ENCODE measurements at places on chromosomes 3 and 15. TPM values are rescaled to one million over a fixed set of nuclear protein-coding genes. Genes with fewer than 3 reads are reported as not detected.

DNA sequence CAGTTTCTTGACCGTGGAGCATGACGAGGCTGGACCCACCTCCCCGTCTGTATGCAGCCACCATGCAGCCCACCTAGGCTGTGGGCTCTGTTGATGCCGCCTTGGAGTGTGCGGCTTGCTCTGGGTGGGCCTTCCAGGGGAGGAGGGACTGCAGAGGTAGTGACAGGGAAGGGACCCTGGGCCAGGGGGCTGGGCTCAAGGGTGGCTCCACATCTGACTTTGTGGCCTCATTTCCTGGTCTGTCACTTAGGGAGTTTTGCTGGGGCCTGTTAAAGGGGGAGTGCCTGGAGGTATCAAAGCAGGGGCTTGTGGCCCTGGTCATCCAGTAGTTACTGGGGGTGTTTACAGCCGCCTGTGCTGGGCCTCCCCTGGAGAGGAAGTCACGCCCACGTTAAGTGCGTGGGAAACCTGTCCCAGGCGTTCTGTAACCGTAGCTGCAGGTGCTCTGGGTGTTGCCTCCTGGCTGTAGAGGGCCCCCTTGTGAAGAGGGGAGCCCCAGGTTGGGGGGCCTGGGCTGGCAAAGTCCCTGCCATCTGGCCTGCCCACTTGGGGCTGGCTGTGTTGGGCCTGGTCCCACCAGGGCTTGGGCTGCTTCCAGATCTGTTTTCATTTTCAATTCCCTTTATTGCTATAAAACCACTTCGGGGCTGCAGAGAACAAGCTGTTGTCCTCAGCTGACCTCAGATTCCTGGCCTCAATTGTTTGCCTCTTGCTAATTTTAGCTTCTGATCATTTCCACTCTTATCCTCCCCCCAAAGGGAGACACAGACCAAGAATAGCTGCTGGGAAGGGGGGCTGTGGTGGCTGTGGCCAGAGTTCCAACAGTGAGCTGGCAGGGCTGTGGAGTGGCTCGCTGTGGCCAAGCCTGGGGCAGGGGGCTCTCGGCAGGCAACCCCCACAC lies 26.5 kb downstream of the KLF13 start:
- no peak for DNase-seq

DNA sequence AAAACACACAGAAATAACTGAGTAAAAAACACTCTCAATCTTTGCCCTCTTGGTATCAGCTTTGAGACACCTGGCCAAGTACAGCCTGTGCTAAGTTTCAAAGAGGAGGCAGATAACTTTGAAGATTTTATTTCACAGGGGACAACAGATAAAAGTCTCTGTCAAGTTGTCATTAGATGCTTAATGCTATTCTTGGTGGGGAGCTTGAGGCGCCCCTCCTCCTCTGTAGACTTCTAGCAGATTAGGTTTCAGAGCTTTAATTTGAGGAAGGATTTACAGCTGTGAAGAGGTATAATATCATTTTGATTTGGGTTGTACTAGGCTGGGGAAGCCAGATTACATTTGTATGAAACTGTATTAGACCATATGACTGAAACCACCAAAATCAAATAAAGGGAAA lies 620.3 kb downstream of the FHIT start:
- no peak for DNase-seq

GRCh38 chr15:30041868-30042267 lies 40.9 kb upstream of the GOLGA8J start:
- no peak for DNase-seq

MUC13 gene
- polyA plus RNA-seq = not detected

- DNase-seq = no peak
Observed at GRCh38 chr3:4864503-4864902, 114.7 kb upstream of the BHLHE40 start.

- no peak for DNase-seq
Observed at GRCh38 chr15:48052946-48053345, 67.8 kb upstream of the SLC24A5 start.

ROPN1 gene
- polyA plus RNA-seq = 0.12 TPM

GRCh38 chr3:94481226-94481898 lies 418.5 kb downstream of the NSUN3 start:
- DNase-seq = no peak

- no peak for DNase-seq
Observed at GRCh38 chr3:35733341-35733740, 94.0 kb downstream of the ARPP21 start.

GRCh38 chr3:9727041-9727595 lies 4.4 kb upstream of the BRPF1 start:
- DNase-seq = no peak

DNA sequence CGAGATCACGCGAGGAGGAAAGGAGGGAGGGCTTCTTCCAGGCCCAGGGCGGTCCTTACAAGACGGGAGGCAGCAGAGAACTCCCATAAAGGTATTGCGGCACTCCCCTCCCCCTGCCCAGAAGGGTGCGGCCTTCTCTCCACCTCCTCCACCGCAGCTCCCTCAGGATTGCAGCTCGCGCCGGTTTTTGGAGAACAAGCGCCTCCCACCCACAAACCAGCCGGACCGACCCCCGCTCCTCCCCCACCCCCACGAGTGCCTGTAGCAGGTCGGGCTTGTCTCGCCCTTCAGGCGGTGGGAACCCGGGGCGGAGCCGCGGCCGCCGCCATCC lies 1.1 kb upstream of the SETD5 start:
- DNase-seq = no peak

MITF gene
- polyA plus RNA-seq = 37.7 TPM

CPN2 gene
- polyA plus RNA-seq = 0.19 TPM

- no peak for DNase-seq
Observed at GRCh38 chr3:181615666-181616065, 96.1 kb upstream of the SOX2 start.

SLC27A2 gene
- 38.5 TPM for polyA plus RNA-seq

DNA sequence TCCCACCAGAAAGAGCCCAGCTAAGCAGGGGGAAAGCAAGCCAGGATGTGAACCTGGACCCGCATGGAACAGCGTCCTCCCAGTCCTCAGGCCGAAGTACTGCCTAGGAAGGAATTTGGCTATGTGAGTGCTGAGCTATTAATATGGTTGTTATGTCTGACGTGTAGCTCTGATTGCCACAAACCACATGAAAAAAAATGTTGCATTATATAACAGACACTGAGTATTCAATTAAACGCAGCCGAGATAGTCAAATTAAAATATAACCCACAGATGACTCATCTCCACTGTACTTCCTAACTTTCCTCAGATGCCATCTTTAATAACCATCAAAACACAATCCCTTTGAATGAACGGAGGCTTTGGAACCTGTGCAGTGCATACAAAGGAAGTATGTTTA lies 111.1 kb downstream of the GABRB3 start:
- no peak for DNase-seq

NR1I2 gene
- 0.92 TPM for polyA plus RNA-seq

GRCh38 chr3:37308247-37308646 lies 133.9 kb upstream of the LRRFIP2 start:
- DNase-seq = no peak

- no peak for DNase-seq
Observed at GRCh38 chr3:130341882-130342281, 3.6 kb upstream of the COL6A5 start.

GHRL gene
- polyA plus RNA-seq = 2.7 TPM

GCNT3 gene
- polyA plus RNA-seq = 0.49 TPM

ITIH1 gene
- 0.19 TPM for polyA plus RNA-seq

GRCh38 chr3:40557575-40558161 lies 32.9 kb downstream of the ZNF621 start:
- DNase-seq = no peak

REC114 gene
- not detected for polyA plus RNA-seq

- no peak for DNase-seq
Observed at GRCh38 chr3:2023959-2024358, 74.7 kb upstream of the CNTN4 start.

ADAM10 gene
- polyA plus RNA-seq = 225 TPM

- no peak for DNase-seq
Observed at GRCh38 chr3:140469491-140469890, 208.4 kb upstream of the TRIM42 start.

SEMA7A gene
- polyA plus RNA-seq = 7.2 TPM

- no peak for DNase-seq
Observed at GRCh38 chr3:51340989-51341636, 44.0 kb upstream of the MANF start.

ZNF80 gene
- polyA plus RNA-seq = 0.06 TPM

FGD5 gene
- polyA plus RNA-seq = 21.0 TPM

DNA sequence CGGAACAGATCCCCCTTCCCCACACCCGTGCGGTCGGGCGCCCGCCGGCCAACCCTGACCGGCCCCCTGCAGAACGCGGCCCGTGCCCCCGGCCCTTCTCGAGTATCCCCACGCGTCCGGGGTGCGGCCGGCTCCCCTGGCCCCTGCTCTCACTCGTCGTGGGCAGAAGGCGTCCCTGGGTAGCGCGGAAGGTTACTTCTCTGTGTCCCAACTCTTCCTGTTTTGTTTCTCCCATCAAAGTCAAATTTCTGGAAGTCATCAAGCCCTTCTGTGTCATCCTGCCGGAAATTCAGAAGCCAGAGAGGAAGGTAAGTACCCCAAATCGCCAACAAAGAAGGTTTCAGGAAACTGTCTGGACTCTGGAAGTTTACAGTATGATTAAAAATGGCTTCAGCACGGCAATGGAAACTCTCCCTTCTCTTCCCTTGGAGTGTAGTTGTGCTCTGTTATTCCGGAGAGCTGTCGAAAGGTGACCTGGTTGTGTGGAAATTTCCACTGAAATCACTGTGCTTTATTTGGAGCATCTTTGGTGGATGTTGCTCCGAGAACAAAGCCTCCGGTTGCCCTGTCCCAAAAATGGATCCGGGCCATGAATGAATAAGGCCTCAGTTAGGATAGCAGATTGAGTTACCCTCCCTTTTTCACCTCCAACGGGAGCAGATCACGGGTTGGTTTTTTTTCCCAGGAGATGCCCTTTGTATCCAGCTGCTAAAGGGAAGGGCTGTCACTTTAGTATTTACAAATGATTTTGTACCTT lies 536 bp downstream of the SEC61A1 start:
- peak; percentile 45 for DNase-seq

GRCh38 chr3:159586571-159587202 lies 401.9 kb upstream of the IL12A start:
- DNase-seq = peak; percentile 19

SPSB4 gene
- polyA plus RNA-seq = 15.9 TPM

GRCh38 chr3:179942553-179943075 lies 94.1 kb downstream of the PEX5L start:
- no peak for DNase-seq

ATOSA gene
- polyA plus RNA-seq = 40.4 TPM

DNA sequence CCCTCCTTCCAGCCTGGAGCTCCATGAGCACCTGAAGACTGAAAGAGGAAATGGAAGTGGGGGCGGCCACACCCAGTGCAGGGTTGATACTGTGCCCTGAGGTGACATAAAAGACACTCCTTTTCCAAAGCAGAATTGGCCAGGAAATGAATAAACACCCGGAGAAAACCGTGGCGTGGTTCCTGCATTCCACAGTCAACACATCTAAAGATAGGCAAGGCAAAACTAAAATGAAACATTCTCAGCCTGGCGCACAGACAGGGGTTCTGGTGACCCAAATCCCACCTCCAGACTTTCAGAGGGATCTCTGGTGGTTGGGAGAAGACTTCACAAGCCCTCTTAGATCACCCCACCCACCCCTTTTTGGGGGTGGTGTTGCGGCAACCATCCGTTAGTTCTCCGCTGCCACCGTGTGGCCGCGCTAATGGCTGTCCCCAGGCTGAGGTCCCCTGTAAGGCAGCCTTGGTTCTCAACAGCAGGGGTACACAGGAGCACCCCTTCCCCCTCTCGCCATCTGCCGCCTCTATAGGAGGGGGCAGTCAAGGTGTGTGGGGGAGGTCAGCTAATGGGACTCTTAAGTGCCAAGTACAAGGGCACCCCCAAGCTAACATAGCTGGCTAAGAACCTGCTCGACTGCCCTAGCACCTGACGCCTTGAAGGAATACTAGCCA lies 2.5 kb upstream of the MST1R start:
- no peak for DNase-seq

- no peak for DNase-seq
Observed at GRCh38 chr3:184140436-184140835, 5.3 kb downstream of the EIF2B5 start.

MKRN3 gene
- 1.4 TPM for polyA plus RNA-seq

ANKUB1 gene
- polyA plus RNA-seq = 0.36 TPM

KLF15 gene
- polyA plus RNA-seq = 14.0 TPM

- peak; percentile 65 for DNase-seq
Observed at GRCh38 chr3:26104851-26105251, 315.0 kb downstream of the OXSM start.

COLQ gene
- 3.0 TPM for polyA plus RNA-seq

SLC15A2 gene
- polyA plus RNA-seq = 16.6 TPM

DNA sequence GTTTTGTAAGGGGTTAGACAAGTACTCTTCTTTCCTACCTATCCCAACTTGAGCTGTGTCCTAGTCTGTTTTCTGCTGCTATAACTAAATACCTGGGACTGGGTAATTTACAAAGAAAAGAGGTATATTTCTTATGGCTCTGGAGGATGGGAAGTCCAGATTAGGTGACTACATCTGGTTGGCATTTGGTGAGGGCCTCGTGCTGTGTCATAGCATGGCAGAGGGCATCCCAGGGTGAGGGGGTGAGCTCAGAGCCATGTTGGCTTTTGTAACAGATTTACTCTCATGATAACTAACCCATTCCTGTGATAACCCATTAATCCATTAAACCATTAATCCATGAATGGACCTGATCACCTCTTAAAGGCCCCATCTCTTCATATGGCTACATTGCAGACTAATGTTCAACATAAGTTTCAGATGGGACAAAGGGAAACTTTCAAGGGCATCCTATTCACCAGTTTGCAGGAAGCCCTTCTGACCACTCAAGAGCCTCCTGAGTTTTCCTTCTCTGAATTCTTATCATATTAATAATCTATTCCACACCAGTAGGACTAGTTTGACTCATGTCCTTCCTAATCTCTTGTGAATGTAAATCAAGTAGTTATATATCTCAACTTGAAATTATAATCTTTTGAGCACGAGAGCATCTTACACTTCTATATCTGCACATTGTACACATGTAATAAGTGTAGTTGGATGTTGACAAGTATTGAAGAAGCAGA lies 185.7 kb upstream of the ZPLD1 start:
- DNase-seq = no peak
